ENCODE measurements at places on chromosomes 2 and 18.

- no peak for DNase-seq
Measured at GRCh38 chr2:107735201-107735600, 91.5 kb upstream of the RGPD4 start.

DNA sequence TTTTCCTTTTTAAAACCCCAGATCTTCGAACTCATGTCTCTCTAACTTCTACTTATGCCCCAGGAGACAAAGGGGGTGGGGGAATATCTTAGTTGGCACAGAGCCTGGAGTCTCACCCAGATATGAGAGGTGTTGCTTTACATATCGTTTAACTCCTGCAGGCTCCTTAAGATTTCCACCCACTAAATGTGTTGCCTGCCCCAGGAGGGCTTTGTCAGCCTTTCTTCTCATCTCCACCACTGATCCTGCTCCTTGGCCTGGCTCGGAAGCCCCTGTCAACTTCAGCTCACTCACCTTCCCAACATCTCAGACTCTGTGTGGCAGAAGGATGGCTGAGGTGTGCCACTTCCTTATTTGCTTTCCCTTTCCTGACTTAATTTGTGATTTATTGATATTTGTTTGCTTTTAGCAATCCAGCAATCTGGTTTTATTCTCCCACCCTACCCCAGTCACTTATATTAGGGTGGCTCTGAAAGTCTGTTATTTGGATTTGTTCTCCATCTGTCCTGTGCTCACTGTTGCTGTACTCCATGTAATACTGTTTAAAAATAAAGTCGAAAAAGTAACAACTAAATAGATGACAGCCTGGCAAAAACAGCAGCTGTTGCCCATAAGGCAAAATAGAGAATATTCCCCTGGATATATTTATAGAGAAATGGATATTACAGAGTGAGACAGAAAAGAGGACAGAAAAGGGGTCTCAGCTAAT, 200.6 kb downstream of the ZBTB7C start:
- DNase-seq = no peak

DNA sequence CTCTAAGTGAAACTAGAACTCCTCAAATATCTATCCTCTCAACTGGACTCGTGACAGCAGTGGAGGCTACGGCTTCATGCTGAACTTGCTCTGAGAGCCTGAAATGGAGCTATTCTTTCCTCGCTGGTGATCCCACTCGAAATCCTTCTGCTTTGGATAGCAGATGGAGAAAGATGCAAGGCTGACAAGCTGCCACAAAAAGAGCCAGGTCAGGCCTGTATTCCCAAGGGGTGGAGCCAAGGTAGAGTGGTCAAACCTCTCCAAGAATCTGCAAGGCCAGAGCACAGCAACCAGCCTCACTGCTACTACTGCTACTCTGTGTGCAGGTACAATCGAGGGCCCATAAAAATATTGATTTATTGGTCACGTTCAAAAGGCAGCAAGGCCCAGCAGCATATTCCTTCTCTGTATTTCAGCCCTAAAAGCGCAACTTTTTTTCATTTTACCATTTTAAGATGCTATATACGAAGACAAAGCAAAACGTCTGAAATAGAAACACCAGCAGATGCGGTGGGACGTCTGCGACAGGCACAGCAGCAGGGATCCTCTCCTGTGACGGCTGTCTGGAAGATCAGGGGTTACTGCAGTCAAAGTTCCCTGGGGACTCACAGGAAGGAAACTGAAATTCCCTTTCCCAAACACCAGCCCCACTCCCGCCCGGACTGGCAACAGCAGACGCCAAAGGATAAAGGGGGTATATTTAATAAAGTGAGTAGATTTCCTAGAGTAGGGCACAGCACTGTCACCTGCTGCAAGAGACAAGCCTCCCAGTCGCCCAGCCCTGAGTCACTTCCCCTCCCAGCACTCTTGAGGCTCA, 2.4 kb downstream of the SPRED2 start:
- DNase-seq = no peak

GRCh38 chr2:104538077-104538476, 315.8 kb upstream of the POU3F3 start:
- no peak for DNase-seq

GRCh38 chr18:61939046-61939674, 46.4 kb upstream of the RNF152 start:
- no peak for DNase-seq

DNA sequence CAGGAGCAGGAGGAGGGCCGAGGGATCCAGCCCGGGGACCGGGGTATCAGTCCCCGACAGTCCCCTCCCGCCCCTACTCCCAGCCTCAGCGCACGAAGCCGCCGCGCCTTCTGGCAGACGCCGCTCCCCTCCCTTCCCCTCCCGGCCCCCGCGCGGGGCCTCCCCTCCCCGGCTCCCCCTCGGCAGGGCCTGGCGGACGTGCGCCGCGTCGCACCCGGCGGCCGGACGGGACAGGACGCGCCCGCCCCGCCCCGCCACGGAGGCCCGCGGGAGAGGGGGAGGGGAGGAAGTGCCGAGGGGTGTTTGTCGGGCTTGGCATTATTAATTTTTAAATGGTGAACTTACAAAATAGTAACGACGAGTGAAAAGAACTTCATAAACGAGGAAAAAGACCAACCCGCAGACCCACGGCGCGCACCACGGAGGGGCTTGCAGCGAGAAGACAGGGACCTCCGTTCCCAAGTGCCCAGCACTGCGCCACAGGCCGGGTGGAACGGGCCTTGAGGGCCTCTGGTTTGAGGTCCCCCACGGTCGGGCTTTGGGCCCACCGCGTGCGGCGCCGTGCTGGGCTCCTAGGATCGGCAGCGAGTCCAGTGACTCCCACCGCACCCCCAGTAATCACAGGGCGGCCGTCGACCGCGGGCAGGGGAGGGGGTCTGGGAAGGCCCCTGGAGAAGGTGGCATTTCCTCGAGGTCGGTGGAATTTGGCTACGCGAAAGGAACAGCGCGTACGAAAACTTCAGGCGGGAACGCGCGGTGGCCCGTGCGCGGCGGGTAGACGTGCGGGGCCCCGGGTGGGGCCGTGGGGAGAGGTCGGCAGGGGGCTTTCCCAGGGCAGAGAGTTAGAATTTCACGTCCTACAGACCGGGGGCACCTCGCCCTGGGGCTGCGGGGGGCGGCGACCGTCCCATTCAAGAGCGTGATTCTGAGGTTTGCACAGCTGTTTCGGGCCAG, 954 bp upstream of the CTDSP1 start:
- peak; percentile 65 for DNase-seq

- no peak for DNase-seq
Measured at GRCh38 chr2:196610796-196611195, 28.7 kb upstream of the CCDC150 start.

DNA sequence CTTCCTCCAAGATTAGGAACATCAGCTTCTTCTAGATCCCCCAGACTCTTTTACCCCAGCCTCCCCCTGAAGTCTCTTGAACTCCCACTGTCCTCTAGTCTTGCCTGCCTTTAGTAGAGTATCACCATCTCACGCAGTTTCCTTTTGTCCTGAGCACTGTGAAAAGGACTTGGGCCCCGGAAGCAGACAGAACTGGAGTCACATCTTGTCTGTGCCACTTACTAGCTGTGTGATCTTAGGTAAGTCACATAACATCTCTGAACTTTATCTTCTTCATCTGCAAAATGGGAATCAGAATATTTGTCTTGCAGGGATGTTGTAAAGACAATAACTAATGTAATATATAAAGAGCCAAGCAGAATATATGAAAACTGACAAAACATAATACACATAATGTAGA, 8.4 kb upstream of the TRABD2A start:
- DNase-seq = no peak

DNA sequence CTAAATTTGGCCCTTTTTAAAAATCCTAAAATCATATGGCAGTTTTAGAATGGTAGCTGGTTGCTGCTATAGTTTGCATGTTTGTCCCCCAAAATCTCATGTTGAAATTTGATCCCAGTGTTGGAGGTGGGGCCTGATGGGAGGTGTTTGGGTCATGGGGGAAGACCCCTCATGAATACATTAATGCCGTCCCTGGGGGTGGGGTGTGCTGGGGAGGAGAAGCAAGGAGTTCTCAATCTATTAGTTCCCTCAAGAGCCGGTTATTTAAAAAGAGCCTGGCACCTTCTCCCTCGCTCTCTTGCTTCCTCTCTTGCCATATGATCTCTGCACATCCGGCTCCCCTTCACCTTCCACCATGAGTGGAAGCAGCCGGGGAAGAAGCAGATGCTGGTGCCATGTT, 20.8 kb downstream of the GPATCH11 start:
- no peak for DNase-seq

DNA sequence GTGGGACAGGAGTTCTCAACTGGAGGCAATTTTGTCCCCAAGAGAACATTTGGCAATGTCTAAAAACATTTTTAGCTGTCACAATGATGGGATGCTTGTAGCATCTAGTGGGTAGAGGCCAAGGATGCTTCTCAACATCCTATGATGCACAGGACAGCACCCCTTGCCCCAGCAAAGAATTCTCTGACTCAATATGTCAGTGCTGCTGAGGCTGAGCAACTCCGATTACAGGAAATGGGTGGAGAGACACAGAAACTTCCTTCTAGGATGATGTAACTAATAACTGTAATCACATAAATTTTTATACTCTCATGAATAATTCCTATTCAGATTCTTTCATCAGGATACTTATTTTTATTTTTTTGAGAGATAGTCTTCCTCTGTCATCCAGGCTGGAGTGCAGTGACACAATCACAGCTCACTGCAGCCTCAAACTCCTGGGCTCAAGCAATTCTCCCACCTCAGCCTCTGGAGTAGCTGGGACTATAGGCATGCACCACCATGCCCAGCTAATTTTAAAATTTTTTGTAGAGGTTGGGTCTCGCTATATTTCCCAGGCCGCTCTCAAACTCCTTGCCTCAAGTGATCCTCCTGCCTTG, 120.3 kb upstream of the ACAA2 start:
- DNase-seq = no peak

DNA sequence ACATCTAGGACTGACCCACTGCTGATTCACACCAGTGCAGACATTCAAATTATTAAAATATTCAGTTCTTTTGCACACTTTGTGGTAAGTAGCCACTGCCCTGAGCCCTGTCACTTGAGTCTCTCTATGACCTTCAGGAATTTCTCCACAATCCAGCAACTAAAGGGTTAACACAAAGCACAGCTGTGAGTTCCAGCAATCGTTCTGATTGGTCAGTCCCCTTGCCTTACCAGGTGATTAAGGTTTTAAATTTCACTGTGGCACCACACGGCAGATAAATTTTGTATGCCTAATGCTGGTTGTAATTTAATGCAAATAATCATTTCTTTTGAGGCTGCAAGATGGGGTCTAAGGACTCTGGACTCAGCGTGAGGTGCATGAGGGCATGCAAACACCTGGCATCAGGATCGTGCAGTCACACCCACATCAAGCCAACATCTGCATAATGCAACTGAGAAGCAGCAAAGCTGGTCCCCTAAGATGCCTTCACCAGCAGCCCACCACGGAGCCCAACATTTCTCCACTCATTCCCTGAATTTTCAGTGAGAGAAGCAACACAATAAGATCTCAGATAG, 36.6 kb downstream of the SLC14A1 start:
- DNase-seq = no peak

DNA sequence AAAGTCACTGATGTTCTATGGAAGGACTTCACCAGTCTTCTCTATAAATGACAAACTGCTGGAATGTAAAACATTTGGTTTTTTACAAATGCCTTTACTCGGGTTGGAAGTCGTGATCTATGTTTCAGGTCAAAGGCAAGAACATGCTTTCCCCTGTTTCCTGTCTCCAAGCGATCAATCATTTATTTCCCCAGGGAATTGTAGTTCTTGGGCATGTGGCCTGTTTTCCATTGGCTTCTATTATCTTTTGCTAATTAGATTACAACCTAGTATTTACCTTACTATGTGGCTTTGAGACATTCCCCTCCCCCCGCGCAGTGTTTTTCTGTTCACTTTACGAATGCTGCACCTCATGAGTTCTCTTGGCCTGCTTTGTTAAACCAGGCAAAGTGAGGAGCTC, 684.2 kb downstream of the EPHA4 start:
- no peak for DNase-seq

GRCh38 chr2:219419331-219420197, 1.4 kb downstream of the DES start:
- DNase-seq = no peak

- DNase-seq = no peak
Measured at GRCh38 chr2:27115519-27115918, 3.4 kb downstream of the CGREF1 start.

DNA sequence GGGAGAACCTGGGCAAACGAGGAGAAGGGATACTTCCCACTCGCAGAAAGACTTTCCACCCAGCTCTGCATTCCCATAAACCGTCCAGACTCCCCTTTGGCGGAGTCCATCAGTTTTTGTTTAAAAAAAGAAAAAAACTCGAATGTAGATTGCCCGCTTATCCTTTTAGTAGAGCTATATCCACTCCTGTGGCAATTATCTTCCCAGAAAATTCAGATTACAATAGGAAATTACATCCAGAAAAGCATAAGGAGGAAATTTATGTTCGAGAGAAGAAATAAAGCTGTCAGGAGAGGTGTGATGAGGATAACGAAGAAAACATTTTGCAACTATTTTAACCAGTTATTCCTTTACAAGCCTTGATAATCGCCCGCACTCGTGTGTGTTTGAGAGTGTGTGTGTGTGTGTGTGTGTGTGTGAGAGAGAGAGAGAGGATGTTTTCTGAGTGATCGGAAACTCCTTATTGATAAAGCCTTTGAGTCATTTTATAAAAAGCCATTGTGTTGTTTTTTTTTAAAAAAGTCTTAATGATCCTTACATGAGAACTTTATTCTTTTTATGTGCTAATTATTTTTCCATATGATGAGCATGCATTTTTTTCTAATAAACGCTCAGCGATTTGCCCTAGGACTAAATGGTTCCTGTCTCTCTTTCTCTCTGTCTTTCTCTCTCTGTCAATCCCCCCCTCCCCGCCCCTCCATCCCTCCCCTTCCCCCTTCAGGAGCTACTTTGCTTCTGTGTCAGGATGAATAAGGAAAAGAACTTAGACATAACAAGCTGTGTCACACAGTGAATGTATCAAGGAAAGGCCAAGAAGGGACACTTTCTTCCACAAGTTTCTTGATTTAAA, 1.1 kb upstream of the PPP3R1 start:
- DNase-seq = no peak

DNA sequence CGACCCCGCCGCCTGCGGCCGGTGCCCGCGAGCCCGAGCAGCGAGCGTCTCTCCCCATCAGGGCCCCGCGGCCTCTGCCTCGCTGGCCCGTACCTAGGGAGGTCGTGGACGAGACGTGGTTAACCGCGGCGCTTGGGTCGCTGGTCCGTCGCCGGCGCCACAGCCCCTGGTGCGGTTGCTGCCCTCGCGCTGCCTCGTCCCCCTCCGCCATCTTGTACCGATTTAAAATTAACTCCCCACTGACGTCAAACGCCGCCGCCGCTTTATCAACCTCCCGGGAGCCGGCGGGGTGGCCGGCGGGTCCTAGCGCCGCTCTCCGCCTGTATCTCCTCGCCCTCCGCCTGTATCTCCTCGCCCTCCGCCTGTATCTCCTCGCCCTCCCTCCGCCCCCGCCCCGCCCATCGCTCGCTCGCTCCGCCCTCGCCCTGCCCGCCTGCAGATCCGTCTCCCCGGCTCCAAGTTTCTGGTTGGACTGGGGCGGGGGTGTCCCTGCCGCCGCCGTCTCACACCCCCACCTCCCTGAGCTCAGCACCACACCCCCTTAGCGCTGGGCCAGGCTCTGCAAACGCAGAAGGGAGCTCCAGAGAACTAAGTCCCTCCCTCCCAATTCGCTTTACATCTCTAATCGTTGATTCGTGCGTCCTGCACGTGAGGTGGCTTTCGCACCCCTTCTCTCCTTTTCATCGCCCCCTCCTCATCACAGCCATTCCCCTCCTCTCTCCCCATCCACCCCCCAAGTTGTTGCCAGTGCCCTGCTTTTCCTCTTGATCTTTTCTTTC, at the start of gene ATL2:
TSS of gene ATL2 (minus strand) at position 224 of the 779 bp plus-strand sequence. CDS start at position 211, 13 bp downstream.
- peak; percentile 93 for DNase-seq
